ENCODE measurements at places on chromosomes 5 and 9.

- DNase-seq = no peak
Measured at GRCh38 chr5:34648840-34649158, 7.3 kb upstream of the RAI14 start.

DNA sequence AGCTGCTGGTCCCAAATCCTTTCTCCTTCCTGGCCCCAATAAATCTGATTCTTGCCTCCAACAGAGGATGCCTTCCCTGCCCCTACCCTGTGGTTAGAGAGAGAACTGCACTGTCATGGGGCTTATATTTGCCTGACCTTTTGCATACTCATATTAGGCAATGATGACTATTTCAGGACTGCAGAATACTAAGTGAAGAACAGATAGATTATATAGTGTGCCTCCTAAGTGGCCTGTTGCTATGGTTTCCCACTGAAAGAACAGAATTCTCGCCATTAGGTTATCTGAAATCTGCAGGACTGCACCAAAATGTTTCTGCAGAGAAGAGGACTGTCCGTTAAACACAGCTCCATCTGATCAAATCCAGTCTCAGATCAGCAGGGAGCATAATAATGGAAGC lies 87.3 kb upstream of the CCNG1 start:
- DNase-seq = no peak

- no peak for DNase-seq
Measured at GRCh38 chr9:94135222-94135621, 51.0 kb downstream of the PTPDC1 start.

GRCh38 chr9:107905308-107906020 lies 415.9 kb upstream of the KLF4 start:
- DNase-seq = no peak

DNA sequence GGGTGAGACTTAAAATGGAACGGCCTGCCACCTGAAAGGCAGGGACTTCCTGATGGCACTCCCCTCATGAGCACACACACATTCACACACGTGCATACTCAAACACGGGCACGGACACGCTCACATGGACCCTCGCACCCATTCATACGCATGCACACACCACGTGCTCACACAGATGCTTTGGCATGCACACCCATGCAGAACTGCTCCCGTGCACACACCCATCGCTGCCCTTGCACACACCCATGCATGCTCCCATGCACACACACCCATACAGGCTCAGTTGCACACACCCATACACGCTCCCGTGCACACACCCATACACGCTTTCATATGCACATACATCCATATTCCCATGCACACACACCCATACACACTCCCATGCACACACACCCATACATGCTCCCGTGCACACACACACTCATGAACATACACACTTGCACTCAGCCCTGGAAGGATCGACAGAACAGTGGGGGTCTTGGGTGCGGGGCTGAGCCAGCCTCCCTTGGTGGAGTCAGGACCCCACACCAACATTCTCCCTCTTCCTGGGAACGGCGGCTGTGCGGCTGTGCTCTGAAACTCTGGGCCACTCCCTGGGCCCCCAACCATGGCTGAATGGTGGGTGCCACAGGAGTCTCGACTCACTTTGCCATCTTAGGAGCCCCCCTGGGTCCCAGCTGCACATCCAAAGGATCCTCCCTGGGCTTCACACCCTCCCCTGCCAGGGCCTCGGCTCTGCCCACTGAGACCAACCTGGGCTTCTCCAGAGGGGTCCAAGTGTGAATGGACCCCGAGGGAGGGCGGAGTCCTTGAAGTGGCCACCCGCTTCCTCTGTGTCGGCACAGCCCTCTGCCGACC lies 115.2 kb downstream of the RXRA start:
- no peak for DNase-seq

DNA sequence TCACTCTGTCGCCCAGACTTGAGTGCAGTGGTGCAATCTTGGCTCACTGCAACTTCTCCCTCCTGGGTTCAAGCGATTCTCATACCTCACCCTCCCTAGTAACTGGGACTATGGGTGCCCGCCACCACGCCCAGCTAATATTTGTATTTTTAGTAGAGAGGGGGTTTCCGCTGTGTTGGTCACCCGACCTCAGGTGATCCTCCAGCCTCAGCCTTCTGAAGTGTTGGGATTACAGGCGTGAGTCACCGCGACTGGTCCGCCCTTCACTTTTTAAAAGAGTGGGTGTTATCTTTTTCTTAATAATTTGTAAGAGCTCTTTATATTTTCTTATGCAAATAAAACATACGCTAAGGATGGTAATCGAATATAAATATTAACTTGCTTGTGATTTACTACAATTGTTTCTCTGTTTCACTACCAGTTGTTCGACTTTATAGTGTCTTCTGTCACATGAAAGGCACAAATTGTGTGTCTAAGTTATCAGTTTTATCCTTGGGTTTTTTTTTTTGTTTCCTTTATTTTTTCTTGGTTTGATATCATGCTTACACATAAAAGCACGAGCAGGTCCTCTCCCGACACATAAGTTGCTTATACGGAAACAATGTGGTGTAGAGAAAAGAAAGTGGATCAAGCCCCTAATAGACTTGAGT lies 1.9 kb upstream of the GPBP1 start:
- DNase-seq = peak; percentile 14

- DNase-seq = no peak
Measured at GRCh38 chr5:1523480-1523792, 324 bp downstream of the LPCAT1 start.

DNA sequence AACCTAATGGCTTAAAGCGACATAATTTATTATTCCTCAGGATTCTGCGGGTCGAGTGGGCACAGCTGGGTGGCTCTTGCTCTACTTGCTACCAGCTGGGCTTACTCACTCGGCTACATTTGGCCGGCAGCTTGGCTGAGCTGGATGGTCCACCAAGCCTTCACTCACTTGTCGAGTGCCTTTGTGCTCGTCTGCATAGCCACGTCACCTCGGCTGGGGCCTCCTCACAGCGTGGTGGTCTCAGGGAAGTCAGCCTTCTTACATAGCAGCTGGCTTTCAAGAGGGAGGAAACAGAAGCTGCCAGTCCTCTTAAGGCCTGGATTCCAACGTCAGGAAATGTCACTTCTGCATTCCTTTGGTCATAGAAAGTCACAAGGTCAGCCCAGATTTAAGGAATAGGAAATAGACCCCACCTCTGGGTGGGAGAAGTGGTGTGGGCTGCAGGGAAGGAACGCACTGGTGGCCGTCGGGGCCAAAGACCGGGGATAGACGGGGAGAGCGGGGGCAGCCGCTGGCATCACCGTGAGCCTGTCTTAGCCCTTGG lies 75.1 kb upstream of the RUFY1 start:
- no peak for DNase-seq

- no peak for DNase-seq
Measured at GRCh38 chr5:6840136-6840793, 127.0 kb downstream of the TENT4A start.

GRCh38 chr5:55853041-55853670 lies 2.0 kb downstream of the IL31RA start:
- DNase-seq = no peak

GRCh38 chr9:126877418-126877817 lies 17.0 kb downstream of the ZBTB34 start:
- no peak for DNase-seq

DNA sequence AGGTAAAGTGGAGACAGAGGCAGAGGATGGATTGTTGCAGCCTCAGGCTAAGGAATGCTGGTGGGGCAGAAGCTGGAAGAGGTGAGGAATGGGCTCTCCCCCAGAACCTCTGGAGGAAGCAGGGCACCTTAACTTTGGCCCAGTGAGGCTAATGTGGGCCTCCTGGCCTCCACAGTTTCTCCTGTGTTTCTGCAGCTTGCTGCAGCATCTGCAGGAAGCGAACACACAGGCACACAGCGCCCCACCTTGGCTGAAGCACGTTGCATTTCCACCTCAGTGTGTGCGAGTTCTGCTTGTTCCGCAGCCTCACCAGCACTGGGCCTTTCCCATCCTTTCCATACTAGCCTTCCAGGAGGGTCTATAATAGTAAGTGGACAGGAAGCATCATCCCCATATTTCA lies 27.2 kb upstream of the ASS1 start:
- DNase-seq = no peak

DNA sequence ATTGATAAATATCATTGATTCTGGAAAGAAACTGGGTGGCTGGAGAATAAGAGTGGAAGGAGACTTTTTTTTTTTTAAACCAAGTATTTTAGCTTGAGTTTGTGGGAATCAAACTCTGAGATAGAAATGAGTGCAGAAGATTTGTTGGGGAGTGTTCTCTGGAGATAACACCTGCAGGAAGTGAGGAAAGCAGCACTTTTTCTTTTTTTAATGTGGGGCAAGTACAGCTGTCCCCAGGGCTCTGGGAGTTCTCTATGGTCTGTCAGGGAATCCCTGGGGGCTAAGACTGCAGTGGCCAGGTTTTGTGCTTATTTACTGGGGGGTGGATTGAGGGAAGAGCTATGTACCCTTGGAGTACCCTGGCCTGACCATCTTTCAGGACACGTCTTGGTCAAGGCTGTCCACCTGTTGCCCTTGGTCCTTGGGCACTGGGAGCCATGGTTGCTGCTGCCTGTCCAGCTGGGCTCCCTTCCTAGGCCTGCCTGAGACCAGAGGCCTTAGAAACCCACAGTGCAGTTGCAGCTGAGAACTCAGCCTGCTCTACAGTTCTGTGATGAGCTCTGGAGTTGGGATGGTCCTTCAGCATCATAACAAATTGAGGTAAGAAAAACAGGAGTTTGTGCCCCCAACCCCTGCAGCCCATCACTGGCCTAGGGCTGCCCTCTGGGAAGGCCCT lies 85.8 kb downstream of the PHAX start:
- no peak for DNase-seq

All from activated T-cell treated with anti-CD3 and anti-CD28 coated beads for 4 hours (primary cell).